ENCODE measurements at places on chromosomes 6 and 20.

- DNase-seq: no peak
These were observed 626.6 kb upstream of the CITED2 start for GRCh38 chr6:140001005-140001404.

DNA sequence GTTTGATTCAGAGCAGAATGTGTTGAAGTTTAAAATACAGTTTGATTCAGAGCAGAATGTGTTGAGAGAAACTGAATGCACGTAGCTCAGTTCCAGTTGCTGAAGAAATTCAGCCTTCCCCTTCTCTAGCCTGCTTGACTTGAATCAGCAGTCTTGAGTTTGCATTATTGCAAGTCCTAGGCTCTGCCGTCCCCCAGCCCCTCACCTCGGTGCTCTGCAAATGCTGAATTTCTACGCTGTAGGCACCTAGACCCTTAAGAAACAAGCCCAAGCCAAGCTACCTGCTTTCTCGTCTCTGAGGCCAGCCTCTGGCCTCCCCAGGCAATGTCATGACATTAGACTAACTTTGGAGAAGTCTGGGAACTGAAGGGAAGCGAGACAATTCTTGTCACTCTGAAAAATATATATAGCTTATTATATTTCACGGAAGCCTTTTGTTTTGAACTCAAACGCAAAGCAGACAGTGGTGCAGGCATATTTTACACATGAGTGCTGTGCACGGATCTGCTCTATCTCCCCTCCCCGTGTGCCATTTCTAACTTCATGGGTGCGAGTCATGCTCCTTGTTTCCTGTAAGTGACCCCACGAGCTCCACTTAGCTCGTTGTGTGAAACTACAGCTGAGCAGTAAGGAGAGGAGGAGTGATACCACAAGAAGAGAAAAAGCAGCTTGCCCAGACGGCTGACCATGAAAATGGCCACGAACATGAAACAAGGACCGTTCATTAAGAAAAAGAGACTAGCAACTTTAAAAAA lies 71.4 kb upstream of the DUSP22 start:
- DNase-seq: no peak

DNA sequence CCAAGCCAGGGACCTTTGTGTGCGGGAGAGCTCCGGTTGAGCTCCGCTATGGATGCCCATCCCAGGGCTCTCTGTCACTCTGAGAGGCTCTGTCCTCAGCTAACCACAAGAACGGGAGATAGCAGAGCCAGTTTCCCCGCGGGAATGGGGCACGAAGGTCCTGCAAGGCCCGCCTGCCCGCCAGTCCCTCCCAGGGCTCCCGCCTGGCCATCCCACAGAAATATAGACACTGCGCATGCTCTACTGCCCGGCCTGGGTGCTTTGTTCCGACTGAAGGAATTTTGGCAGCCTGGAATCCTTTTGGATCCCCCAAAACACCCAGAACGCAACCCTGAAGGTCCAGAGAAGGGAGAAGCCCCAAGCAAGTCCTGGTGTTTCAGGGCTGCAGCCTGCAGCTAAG lies 8.6 kb upstream of the DEFB110 start:
- DNase-seq: peak; percentile 36

GRCh38 chr6:139653111-139653510 lies 278.7 kb upstream of the CITED2 start:
- no peak for DNase-seq

DNA sequence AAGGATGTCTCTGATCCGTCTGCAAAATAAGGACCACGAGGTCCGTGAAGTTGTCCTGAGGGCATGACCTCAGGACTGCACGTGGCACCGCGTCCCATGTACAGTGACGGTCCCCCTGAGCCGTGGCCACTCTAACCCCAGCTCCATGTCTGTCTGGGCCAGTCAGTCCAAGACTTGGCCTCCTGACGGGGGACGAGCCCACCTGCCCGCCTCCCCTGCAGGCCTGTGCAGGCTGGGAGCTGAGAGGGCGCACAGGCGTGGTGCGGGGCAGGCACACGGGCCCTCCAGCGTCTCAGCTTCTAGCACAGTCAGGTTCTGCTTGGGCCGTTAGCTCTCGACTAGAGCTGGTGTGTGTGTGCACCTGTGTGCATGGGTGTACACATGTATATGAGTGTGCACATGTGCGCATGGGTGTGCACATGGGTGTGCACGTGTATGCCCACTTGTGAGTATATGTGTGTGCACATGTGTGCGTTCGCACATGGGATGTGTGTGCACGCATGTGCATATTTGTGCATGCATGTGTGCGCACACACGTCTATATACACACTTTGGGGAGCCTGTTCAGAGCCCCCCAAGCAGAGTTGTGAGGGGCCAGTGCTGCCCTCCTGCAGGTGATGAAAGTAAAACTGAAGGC lies 307.0 kb downstream of the TAF4 start:
- DNase-seq: no peak

DNA sequence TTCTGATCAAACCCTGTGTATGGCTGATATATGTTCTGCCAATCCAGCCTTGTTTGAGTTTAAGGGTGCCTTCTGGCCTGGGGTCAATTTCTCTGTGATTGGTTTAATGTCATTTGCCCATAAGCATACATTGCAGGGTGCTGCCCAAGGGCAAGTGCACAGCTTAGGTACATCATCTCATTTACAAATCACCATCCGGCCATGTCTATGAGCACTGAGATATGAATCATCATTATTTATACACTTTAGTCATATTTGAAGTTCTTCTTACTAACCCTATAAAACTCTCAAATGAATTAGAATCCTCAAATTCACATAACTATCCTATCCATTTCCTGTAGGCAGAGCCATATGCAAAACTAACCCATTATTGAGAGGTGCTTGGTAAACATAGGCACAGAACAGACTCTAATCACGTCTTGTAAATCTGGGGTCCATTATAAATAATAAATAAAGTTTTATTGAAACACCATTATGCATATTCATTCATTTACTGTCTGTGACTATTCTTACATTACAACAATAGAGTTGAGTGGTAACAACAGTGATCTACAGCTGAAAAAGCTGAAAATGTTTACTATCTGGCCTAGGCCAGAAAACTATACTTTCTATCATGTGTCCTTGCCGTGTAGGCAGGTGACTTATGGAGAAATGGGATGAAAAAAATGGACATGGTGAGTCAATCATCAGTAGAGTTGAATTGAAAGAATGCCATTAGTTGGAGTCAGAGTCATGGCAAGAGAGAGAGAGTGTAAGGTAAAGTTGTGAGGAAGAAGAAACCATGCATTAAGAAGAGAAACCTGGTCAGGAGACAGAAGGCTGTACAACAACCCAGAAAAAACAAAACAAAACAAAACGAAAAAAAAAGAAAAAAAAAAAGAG lies 25.0 kb downstream of the KCNQ5 start:
- DNase-seq: no peak

- DNase-seq: no peak
These were observed 1.9 kb downstream of the AIG1 start for GRCh38 chr6:143062551-143062950.

GRCh38 chr6:127686084-127686483 lies 109.1 kb downstream of the C6orf58 start:
- DNase-seq: no peak

DNA sequence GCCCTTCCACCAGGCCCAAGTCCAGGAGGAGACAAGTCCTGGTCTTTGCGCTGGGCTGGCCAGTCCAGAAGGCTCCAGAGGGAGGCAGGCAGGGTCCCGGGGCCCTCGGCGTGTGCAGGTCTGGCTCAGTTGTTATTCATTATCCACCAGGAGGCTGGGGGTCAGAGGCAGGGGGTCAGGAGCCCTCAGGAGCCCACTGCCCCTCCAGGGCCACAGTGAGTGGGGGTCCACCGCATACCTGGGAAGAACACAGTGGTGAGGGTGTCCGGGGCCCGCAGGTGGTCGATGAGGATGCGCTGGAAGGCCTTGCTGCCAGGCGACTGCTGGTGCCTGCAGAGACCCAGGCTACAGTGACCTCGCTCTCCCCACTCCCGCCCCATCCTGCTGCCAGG lies 4.4 kb upstream of the C20orf144 start:
- no peak for DNase-seq

GRCh38 chr6:100664274-100665040 lies 199.7 kb upstream of the SIM1 start:
- DNase-seq: no peak

DNA sequence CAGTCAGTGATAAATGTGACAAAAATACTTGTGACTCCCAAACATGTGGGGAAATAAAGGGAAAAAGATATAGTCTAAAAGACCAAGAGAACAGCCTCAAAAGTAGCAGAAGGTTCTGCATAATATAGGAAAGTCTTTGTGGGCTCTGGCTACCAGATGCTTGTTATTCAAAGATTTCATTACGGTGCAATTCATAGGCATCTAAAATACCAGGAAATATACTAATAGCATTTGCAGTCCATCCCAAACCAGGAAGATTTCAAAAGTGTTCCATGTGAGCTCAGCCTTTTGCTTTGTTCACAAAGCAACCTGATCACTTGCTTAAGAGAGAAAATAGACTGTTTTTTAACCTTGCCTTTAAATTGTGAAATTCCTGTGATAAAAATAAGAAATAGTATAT lies 506.7 kb upstream of the MARCKS start:
- DNase-seq: no peak

DNA sequence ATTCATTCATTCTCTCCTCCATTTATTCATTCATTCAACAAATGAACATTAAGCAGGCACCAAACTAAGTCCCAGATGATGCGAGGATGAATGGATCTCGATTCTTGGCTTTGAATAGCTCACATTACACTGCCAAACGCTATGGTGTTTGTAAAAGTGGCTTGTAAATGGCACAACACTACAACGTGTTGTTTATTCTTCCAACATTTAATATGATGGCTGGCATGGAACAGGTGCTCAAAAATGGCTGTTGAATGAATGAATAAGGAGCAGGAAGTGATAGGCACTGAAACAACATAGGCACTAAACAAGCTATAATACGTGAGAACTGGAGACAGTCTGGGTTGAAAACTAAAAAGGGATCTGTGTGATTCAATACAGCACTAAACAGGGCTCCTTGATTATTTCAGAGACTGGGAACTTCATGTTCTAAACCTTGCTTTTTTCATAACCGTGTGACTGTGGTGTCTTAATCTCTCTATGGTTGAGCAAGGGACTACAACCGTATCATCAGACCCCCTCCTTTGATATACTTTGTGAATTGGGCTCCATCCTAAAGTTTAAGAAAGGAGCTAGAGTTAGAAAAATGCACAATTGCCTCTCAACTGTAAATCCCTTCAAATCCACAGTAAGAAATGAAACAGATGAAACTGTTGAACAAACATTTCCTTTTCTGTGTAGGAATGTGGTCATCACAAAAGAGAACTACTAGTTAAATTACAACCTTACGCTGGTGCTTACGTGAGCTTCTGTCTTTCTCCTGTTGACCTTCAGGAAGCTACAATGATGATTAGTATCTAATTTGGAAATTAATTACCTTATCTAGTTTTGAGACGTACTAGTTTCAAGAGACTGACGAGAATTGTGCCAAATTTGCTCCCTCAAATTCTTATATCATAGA lies 16.9 kb upstream of the SLC16A10 start:
- DNase-seq: no peak

- peak; percentile 59 for DNase-seq
These were observed at the start of gene ELOVL2 for GRCh38 chr6:11043961-11044711. ELOVL2 (minus strand) TSS chr6:11044305; CDS start chr6:11044230, 75 bp downstream.

- DNase-seq: no peak
These were observed 28.4 kb upstream of the ADRM1 start for GRCh38 chr20:62274332-62274950.

DNA sequence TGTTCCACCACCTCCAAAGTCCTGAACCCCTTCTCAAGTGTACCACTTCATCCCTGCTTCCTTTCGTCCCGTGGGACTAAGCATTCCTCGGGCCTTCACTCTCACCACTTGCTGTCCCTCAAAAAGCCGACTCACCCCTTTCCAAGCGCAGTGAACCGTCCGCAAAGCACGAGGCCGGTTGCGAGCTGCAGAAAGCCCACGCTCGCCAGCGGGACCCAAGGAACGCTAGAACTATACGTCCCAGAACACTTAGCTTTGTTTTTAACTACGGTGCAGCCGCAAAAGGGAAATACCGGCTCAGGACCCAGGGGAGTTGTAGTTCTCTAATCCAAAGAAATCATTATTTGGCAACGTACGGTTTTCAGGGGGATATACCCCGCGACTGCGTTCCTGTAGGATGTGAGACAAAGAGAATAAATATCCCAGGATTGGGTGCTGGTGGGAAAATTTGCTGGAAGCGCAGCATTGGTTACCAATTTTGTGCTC lies 416 bp upstream of the POLR1H start:
- no peak for DNase-seq

- no peak for DNase-seq
These were observed 122.8 kb upstream of the CDH4 start for GRCh38 chr20:61129311-61129710.

All from H9 (cell line).